D721Med (cell line): ENCODE measurements at places on chromosomes 1 and 21.

- no peak for DNase-seq
Measured at GRCh38 chr1:54135436-54136120, 17.2 kb downstream of the CDCP2 start.

DNA sequence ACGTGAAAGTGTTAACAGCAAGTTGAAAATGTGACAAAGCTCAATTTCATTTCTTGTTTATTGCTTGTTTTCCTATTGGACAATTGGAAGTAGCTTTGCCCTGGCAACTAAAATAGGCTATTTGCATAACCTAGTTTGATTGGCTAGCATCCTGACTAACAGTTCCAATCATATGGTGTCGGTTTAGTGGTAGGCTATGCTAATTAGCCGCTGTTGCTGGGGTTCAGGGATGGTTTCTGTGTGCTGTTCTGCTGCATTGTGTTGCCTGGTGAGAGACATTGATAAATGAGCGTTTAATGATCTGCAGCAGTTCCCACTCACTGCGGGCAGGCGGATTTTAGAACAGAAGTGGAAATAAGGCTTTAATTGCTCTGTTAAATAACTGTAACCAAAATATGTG, 68.5 kb downstream of the DYRK1A start:
- peak; percentile 21 for DNase-seq

DNA sequence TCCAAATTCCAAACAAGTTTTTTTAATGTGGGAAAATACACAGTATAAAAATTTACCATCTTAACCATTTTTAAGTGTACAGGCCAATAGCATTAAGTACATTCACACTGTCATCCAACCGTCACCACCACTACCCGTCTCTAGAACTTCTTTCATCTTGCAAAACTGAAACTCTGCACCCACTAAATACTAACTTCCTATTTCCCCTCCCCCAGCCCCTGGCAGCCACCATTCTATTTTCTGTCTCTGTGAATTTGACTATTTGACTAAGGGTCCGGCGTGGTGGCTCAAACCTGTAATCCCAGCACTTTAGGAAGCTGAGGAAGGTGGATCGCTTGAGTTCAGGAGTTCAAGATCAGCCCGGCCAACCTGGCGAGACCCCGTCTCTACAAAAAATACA, 36.1 kb downstream of the CLSTN1 start:
- DNase-seq, result no peak

- no peak for DNase-seq
Measured at GRCh38 chr1:157145076-157145475, 6.9 kb upstream of the ETV3 start.

DNA sequence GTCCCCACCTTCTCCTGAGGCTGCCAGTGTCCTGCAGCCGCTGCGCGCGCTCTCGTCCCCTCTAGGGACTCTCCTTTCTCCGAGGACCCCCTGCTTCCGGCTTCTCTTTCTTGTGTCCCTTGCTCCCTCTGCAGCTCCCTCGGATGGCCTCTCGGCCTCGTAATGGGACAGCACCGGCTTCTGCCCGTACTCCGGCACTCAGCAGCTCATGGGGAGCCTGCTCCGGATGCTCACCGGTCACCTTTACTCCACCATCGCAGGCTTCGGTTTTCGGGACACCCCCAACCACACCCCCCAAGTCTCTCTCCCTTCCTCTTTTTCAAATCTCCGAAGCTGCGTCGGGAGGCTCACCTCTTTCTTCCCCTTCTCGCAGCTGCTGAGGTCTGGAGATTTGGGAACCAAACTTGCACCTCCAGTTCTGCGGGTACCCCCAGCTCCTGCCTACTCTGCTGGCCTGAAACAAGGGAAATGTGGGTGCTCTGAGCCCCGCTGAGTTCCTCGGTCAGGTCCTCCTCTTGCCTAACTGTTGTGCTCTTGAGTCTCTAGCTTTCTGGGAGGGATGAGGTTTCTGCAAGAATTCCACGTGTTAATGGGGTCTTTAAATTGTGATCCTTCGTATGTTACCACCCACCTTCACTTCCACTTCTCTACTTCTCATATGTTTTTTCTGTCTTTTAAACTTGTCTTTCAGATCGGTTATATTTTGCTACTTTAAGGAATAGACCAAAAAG, 930 bp downstream of the CDC14A start:
- no peak for DNase-seq

DNA sequence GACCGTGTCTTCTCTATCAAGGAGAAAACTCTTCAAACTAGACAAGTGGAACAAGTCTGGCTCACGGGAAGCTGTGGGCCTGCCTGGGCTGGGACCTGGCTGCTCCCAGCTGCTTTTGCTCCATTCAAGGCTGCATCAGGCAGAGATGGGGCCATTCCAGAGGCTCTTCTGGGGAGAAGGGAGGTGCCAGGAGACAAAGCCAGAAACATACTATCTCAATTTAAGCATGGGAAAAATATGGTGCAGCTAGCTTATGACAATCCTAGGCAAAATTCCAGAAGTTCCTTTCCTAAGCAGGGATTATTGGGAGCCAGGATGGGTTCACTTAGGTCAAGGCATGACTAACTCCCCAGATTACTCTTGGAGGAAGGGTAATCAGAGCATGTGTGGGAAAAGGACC, 90.8 kb upstream of the SLC2A1 start:
- no peak for DNase-seq
